Esophagus squamous epithelium (tissue), 5 donors: ENCODE measurements at places on chromosomes 7 and 10.

GRCh38 chr7:1181640-1182039 lies 21.6 kb upstream of the ZFAND2A start:
- DNase-seq = no peak

- no peak for DNase-seq
These were observed at the start of gene GALNT17 for GRCh38 chr7:71132127-71132376. Gene GALNT17, plus strand, starts transcription at chr7:71132144.

GRCh38 chr7:90877201-90877600 lies 281.1 kb downstream of the CDK14 start:
- DNase-seq = no peak

DNA sequence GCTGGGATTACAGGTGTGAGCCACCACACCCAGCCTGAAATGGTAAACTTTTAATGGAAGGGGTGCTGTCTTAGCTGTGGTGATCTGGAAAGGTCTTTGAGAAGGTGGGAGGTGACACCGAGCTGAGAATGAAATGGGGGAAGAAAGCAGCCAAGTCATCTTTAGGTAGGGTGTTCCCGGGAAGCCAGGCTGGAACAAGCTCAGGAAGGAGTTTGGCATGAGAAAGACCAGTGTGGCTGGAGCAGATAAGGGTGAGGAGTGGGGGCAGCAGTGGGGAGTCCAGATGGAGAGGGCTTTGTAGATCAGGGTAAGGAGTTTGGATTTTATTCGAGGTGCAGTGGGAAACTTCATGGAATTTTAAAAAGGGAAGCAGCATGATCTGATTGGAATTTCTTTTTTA lies 30.0 kb downstream of the KIFBP start:
- no peak for DNase-seq

- no peak for DNase-seq
These were observed 397.5 kb downstream of the KCNMA1 start for GRCh38 chr10:77240041-77240652.

- DNase-seq = no peak
These were observed 37.7 kb upstream of the EZH2 start for GRCh38 chr7:148921806-148922205.

DNA sequence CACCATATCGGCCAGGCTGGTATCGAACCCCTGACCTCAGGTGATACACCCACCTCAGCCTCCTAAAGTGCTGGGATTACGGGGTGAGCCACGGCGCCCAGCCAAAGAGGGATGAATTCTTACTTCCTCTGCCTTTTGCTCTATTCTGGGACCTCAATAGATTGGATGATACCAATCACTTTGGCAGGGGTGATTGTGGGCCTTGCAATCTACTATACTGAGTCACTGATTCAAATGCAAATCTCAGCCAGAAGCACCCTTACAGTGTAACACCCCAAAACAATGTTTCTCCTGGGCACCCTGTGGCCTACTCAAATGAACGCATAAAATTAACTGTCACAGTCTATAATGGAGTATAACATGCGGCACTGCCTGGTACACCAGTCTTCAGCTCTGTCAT lies 596.7 kb upstream of the LRRTM3 start:
- no peak for DNase-seq

GRCh38 chr7:45624392-45624760 lies 50.2 kb downstream of the ADCY1 start:
- DNase-seq = no peak

- DNase-seq = no peak
These were observed 36.1 kb downstream of the LRRN3 start for GRCh38 chr7:111126987-111127386.

DNA sequence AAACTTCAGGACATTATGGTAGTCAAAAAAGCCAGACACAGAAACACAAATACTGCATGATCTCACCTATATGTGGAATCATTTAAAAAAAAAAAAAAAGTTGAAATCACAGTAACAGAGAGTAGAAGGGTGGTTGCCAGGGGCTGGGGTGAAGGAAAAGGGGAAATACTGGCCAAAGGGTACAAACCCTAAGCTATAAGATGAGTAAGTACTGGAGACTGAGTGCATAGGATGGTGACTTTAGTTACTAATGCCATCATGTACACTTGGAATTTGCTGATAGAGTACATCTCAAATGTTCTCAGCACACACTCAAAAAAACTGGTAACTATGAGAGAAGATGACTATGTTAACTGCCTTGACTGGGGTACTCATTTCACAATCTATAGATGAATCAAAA lies 39.9 kb downstream of the JCAD start:
- DNase-seq = no peak

- DNase-seq = no peak
These were observed 54.3 kb upstream of the PDGFA start for GRCh38 chr7:573933-574381.

DNA sequence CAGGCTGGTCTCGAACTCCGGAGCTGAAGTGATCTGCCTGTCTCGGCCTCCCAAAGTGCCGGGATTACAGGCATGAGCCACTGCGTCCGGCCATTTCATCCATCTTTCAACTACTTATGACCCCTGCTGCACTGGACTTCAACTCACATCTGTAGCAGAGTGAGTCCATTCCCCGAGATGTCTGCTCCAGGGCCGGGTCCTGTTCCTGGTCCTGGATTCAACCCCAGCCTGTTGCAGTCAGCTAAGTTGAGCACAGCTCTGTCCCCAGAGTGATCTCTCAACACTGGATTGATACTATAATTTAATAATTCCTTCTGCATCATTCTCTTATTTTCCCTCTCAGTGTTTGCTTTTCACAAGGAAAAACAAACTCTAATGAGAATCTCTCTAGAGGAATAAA lies 25.8 kb downstream of the PRTFDC1 start:
- DNase-seq = no peak

DNA sequence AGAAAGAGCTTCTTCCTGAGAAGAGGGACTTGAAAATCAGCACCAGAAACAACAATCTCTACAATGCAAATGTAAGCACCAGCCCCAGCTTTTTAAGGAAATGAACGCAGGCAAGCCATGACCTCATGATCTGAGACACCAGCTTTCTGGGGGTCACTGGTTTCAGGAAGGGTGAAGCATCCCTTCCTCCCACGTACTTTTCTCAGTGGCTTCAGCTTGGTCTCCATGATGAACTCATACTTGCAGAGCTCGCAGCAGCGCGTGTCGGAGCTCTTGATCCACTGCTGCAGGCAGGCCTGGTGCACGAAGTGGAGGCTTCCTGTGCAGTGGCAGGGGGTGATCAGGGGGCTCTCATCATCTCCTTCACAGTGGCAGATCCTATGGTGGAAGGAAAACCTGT lies 87.0 kb downstream of the ALOX5 start:
- no peak for DNase-seq

DNA sequence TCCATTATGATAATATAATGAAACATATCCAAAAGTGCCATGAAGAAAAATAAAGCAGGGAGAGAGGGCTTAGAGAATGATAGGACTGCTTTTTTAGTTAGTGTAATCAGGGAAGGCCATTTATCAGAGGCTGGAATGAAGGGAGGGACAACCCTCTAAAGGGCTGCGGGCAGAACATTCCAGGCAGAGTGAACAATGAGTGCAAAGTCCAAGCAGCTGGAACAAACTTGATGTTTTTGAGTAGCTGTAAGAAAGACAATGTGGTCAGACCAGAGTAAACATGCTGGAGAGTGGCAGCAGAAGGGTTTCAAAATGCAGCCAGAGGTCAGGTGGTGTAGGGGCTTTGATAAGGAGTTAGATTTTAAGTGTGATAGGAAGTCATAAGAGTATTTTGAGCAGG lies 65.6 kb upstream of the CCDC6 start:
- DNase-seq = no peak
